Endodermal cell (in vitro differentiated cells): ENCODE measurements at places on chromosomes 12 and 14. TPM values are rescaled to one million over a fixed set of nuclear protein-coding genes. Genes with fewer than 3 reads are reported as not detected.

HOXC6 gene
- not detected in 3 replicates for total RNA-seq

TMEM63C gene
- total RNA-seq, result 1.0 and 1.6 TPM in 2 replicates

SOAT2 gene
- 0.54 to 0.71 TPM (median 0.61 TPM) in 3 replicates for total RNA-seq

NTF3 gene
- 0.71 to 1.4 TPM (median 0.73 TPM) in 3 replicates for total RNA-seq

DNA sequence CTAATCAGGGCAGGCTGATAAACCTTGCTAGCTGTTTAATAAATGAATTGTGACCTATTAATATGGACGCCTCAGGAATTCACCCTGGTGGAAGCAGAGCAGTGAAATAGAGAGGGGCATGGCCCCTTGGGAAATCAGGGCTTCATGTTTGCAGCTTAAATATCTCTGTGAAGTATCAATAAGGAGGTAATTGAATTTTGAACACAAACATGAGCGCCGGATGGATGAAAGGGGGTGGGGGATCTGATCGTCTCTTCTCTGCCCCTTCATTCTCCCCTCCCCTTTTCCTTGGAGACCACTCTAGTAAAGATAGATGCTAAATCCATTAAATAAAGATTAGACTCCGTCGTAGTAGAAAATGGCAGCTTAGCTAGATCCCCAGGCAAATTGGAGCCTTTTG is 70.5 kb downstream of the LIN52 start:
- DNase-seq, result no peak

- no peak for DNase-seq
Measured at GRCh38 chr12:39772821-39773259, 153.2 kb upstream of the ABCD2 start.

GRCh38 chr12:29234965-29235626 is 86.0 kb downstream of the FAR2 start:
- no peak for DNase-seq

GRCh38 chr14:100546051-100546443 is 41.2 kb downstream of the BEGAIN start:
- DNase-seq, result no peak
